Daoy (cell line): ENCODE measurements at places on chromosomes 2 and 18. TPM values are rescaled to one million over a fixed set of nuclear protein-coding genes. Genes with fewer than 3 reads are reported as not detected.

GRCh38 chr2:142189501-142189900, 58.7 kb upstream of the LRP1B start:
- no peak for DNase-seq

DNA sequence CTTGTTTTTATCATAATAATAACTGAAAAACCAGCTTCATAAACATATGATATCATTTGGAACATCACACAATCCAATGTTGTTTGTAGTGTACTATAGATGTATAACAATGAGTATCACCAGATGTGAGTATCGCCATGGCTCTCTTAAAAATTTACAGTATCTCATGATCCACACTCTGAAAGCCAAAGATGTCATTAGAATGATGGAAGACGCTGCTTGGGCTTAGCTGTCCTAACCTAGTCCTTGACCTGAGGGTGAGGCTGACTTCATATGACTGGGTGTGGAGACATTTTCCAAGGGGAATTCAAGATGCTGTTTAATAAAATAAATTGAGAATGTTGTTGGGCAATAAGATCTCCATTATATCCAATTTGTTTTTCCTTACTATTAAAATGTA, 242.6 kb downstream of the RIT2 start:
- no peak for DNase-seq

DNA sequence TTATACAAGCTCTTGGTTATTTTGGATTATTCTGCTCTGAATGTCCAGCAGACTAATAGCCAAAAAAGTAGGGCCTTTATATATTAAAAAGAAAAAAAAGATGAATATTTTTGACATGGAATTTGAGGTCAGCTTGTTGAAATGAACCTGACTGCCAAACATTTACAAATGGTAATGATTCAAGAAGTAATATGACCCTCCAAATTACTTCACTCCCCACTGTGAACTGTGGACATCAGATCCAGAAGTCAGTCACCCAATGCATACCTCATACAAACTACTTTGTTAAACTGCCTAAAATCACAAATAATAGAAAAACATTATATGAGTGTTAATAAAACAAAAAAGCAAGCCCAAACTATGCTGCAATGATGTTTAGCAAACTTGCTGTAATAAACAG, 10.0 kb downstream of the EPG5 start:
- no peak for DNase-seq

- no peak for DNase-seq
Observed at GRCh38 chr2:170098626-170099312, 79.2 kb upstream of the MYO3B start.

DNA sequence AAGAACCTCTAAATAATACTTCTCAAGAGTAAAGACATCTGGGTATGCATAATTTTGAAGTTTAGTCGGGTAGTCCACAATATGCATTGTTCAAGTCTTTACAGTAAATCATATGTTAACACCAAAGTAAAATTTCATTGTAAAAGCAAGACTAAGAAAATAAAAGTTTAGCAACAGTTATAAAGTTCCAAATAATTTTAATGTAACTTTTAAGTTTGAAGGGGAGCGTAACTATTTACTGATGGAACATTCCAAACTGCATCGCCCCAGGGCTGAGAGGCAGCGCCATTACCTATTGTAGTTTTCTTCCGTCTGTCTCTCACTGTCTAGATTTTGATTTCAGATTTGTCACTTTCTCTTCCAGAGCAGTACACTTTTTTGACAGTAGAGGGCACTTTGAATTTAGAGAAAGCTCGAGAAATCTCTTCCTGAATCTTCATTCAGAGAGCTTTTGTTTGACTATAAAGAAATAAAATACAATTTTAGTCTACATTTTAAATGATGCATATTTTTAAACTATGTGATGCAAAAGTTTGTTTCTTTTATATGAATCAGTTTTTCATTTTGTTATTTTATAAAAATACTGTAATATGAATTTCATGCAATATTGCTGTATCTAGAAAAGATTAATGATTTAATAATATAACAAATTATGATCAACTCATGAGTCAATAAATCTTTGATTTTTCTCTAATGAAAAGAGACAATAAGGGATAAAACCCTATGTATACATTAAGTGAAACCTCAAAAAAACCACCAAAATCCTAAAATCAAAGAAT, 389.8 kb downstream of the FIGN start:
- DNase-seq, result peak; percentile 34

- DNase-seq, result no peak
Observed at GRCh38 chr2:186379052-186379451, 107.0 kb upstream of the ZC3H15 start.

- DNase-seq, result peak; percentile 82
Observed at GRCh38 chr2:8598295-8599165, 83.3 kb upstream of the ID2 start.

GRCh38 chr2:102514061-102514785, 41.2 kb downstream of the SLC9A4 start:
- DNase-seq, result peak; percentile 86

GRCh38 chr2:228541789-228542188, 360.3 kb upstream of the SPHKAP start:
- DNase-seq, result peak; percentile 22

DNA sequence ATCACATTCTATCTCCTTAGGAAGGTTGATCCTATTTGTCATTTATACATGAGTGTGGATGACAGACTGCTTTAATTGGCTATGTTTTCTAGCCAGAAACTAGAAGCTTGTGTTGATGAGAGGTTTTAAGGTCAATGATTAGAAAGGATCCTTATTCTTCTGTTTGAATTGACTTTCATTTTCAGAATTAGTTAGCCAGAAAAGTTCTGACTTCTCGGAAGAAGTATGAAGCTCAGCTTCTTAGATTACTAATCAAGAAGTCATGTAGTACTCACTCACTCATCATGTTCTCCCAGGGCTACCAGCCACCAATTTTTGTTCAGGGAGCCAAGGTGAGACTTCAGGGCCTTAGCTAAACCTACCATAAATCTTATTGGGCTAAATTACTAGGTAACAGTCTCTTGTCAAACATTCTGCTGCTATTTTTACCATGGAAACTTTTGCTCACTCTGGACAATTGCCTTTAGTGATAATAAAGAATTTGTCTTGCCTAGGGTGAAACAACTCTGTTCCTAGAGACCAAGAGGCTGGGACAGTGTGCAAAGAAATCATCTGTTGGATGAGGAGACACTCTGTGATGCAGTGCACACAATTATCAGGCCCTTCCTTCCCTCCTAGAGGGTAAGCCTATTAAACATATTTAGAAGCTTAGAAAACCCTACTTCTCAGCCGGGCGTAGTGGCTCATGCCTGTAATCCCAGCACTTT, 111.6 kb upstream of the DNMT3A start:
- DNase-seq, result no peak

- DNase-seq, result no peak
Observed at GRCh38 chr18:13524811-13525210, 201.5 kb downstream of the FAM210A start.

GRCh38 chr2:224780106-224780505, 63.9 kb upstream of the CCDC195 start:
- no peak for DNase-seq

DNA sequence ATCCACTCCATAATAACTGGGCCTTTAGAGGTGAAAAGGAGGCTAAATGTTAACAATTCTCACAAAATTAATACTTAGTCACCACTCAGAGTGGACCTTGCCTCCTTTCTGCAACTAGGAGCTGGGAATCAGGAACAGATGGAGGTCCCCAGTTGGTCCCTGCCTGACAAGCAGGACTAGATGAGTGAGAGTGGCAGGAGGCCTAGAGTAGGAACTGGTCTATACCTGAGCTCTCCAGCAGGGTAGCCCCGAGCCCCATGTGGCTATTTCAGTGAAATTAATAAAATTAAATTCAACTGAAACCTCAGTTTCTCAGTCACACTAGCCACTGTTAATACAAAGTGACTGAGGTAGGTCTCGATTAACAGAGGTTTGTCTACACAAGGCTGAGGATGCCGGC, 150.5 kb downstream of the MYO5B start:
- DNase-seq, result no peak

- DNase-seq, result no peak
Observed at GRCh38 chr2:70716131-70716743, 51.8 kb downstream of the ADD2 start.

- peak; percentile 47 for DNase-seq
Observed at GRCh38 chr2:207926133-207926988, 99.0 kb downstream of the PLEKHM3 start.

- peak; percentile 65 for DNase-seq
Observed at GRCh38 chr2:204691911-204692510, 146.7 kb downstream of the PARD3B start.

GRCh38 chr18:32167980-32168730, 21.7 kb upstream of the MEP1B start:
- no peak for DNase-seq

- no peak for DNase-seq
Observed at GRCh38 chr2:39660612-39661236, 5.0 kb upstream of the TMEM178A start.

DNA sequence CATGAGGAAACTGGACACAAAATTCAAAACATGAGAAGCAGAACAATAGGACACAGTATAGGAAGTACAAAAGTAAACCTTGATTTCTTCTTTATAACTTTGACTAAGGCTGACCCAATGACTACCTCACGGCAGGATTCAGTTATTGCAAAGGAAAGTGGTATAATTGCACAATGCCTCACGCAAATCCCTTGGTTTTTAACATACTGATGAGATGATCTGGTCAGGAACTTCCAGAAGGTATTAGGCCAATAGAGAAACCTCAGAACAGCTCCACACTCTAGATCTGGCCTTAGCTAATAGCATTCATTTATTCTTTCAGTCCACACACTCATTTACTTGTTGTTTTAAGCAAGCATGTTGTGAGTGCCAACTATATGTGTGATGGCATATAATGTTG, 1526.9 kb upstream of the ACVR2A start:
- DNase-seq, result no peak

- DNase-seq, result no peak
Observed at GRCh38 chr2:167361426-167361825, 473.1 kb downstream of the XIRP2 start.

DNA sequence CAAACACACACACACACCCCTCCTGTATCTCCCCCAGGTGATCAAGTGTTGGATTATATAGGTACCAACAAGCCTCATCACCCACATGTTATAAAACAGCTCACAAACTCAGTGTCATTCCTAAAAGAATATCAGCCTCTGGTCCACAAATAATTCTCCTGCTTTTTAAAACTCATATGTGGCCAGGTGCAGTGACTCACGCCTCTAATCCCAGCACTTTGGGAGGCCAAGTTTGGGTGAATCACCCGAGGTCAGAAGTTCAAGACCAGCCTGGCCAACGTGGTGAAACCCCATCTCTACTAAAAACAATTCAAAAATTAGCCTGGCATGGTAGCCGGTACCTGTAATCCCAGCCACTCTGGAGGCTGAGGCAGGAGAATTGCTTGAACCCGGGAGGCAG, 87.8 kb downstream of the LRATD1 start:
- no peak for DNase-seq

DNA sequence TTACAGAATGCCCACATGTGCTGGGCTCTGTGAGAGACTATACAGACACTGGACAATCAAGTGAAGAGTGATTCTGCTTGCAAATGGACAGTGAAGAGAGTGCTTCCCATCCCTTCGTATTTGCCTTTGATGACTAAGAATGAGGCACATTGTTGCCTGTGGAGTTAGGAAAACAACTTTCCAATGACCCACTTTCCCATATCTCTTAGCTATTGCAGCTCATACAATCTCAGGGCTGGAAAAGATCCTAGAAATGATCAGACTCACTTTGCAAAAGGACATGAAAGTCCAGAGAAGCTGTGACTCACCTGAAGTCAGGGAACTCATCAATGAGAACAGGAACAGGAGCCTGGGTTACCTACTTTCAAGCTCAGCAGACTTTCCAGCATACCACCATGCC, 440.5 kb upstream of the TCF4 start:
- peak; percentile 42 for DNase-seq

- peak; percentile 19 for DNase-seq
Observed at GRCh38 chr2:156896294-156896693, 361.2 kb upstream of the GALNT5 start.

DNA sequence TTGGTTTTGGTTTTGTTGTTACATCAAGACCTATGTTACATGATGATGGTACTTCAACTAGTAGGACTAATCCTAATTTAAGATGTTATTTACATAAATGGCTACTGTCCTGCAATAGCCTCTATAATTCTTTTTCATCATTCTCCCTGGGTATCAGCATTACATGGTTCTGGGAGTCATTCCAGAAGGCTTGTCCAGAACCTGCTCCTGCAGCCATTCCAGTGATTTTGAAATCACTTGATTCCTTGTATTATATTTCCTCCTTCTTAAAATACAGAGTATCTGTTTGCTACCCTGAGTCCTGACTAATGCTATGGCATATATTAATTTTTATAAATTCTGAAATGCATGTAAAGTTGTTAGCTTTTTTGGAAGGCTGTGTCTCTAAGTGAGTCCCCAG, 400.5 kb upstream of the MEIS1 start:
- no peak for DNase-seq

GRCh38 chr2:203934041-203934492, 2.5 kb upstream of the ICOS start:
- no peak for DNase-seq

- DNase-seq, result no peak
Observed at GRCh38 chr2:181197140-181197760, 216.8 kb downstream of the UBE2E3 start.

DNA sequence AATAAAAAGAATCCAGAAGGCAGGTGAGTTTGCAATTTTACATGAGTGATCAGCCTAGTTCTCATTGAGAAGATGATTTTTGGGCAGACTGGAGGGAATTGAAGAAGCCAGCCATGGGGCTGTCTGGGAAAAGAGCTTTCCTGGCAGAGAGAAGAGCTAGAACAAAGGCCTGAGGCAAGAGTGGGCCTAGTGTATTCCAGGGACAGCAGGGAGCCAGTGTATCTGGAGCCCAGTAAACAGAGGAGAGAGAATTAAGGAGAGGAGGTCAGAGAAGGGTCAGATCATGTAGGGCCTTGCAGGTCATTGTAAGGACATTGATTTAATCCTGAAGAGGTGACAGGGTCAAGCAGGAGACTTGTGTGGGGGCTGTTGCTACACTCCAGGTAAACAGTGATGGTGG, 195.8 kb downstream of the SATB2 start:
- no peak for DNase-seq

- no peak for DNase-seq
Observed at GRCh38 chr2:48198371-48198770, 292.1 kb upstream of the FBXO11 start.

- DNase-seq, result no peak
Observed at GRCh38 chr2:96801786-96802595, 14.1 kb upstream of the CNNM3 start.

- no peak for DNase-seq
Observed at GRCh38 chr2:224293976-224294375, 107.9 kb downstream of the FAM124B start.

DNA sequence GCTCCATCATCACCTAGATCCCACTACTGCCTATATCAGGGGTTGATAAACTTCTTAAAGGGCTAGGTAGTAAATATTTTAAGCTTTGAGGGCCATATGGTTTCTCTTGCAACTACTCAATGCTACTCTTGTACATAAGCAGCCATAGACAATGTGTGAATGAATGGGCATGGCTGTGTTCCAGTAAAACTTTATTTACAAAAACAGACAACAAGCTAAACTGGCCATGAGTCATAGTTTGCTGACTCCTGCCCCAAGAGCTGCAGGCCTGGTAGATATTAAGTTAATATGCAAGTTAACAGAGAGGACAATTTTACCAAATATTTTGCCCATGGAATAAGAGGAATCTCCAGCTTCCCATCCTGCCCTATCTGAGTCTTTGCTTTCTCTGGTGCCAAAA, 29.8 kb upstream of the MYO3B start:
- no peak for DNase-seq

Gene CYP27A1
- total RNA-seq, result 0.77 and 0.80 TPM in 2 replicates

Gene CRYGD
- not detected in 2 replicates for total RNA-seq

Gene SIX3
- 0.24 TPM in 1 of 2 replicates, not detected in the other for total RNA-seq

Gene GDF7
- 0.06 and 0.11 TPM in 2 replicates for total RNA-seq

Gene ZNF396
- 0.74 and 5.4 TPM in 2 replicates for total RNA-seq

Gene CIDEA
- not detected in 2 replicates for total RNA-seq

Gene CRACDL
- total RNA-seq, result 0.33 and 1.3 TPM in 2 replicates
